ENCODE measurements at places on chromosomes 13 and 19.

DNA sequence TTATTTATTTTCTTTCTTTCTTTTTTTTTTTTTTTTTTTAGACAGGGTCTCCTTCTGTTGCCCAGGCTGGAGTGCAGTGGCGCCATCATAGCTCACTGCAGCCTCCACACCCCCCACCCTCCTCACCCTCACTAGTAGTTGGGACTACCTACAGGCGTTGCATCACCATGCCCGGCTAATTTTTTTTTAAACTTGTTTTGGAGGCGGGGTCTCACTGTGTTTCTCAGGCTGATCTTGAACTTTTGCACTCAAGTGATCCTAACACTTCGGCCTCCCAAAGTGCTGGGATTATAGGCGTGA, 33.6 kb downstream of the GJA3 start:
- DNase-seq, result no peak

- no peak for DNase-seq
Measured at GRCh38 chr19:2221250-2221831, 14.8 kb downstream of the PLEKHJ1 start.

- no peak for DNase-seq
Measured at GRCh38 chr19:29285187-29285687, 72.3 kb upstream of the UQCRFS1 start.

DNA sequence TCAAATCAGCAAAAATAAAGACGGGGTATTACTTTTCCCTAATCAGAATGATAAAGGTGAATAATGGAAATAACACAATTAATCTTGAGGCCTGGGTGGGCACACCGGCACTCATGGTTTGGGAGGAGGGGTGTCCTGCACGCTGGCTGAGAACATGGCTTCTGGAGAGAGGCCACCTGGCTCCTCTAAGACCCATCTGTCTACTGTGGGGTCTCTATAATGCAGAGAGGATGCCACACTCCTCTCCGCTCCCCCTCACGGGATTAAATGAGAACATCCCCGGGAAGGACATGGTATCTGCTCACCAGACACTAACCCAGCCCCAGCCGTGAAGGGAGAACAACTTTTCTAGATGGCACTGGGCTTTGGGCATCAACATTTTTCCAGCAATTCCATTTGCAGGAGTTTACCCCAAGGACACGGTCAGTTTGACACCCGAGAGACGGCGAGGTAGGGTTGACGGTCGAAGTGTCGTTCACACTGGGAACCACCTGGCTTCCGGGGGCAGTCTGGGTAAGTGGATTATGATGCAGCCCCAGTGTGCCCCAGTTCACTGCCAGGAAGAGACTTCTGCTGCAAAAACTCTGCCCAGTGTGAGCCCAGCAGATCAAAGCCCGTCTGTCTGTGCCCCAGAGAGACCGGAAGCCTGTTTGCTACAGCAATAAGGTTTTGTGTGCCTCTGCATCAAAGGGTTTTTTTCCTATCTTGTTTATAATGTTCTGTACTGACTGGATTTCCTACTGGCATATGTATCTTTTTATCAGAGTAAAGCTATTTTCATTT, 56.6 kb downstream of the CEBPG start:
- DNase-seq, result no peak

GRCh38 chr19:21317821-21318220, 11.4 kb downstream of the ZNF708 start:
- no peak for DNase-seq

DNA sequence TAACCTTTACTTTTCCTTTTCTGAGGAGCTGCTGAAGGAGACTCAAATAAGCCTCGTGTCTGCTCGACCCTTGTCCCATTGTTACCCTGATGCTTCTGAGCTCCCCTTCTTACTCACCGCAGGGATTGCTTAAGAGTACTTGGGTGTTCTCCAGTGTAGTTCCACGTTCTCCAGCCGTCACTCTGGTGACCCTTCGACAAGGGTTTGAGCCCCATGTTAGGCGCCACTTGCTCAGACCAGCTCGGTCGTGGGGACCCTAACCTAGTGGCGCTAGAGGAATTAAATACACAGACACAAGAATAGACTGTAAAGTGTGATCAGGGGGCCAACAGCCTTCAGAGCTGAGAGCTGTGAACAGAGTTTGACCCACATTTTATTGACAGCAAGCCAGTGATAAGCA, 10.3 kb downstream of the ZNF480 start:
- DNase-seq, result no peak

DNA sequence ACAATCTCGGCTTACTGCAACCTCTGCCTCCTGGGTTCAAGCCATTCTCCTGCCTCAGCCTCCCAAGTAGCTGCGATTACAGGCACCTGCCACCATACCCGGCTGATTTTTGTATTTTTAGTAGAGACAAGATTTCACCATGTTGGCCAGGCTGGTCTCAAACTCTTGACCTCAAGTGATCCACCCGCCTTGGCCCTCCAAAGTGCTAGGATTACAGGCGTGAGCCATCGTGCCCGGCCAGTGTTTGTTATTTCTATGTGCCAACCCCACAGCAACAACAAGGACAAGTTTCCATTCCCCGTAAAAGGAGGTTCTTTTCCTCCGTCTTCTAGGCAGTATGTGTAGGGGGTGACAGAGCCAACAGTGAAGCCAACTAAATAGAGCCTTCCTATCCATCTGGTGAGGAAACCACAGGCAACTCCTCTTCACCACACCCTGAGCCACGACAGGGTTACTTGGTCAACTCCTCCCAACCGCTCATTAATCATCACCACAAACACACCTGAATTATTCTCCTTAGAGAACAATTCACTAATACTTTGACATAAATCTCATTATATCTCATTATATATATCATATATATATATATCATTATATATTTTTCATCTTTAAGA, 25.5 kb downstream of the FOXO1 start:
- DNase-seq, result no peak

- no peak for DNase-seq
Measured at GRCh38 chr19:46875234-46875633, 14.4 kb downstream of the ARHGAP35 start.

- peak; percentile 68 for DNase-seq
Measured at GRCh38 chr19:36140304-36141038, 605 bp downstream of the CAPNS1 start.

DNA sequence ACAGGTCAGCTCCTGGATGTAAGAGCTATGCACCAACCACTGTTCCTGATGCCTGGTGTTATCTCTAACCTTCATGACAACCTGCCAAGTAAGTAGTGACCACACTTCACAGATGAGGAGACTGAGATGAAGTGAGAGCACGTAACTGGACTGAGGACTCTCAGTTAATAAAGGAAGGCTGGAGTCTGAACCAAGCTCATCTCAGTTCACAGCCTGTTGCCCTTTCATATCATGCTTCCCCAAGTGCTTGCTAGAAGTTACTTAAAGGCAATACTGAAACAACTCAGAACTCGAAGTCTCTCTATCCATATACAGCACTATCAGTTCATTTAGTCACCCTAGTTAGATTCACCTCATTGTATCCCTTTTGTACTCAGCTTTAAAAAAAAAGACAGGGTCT, 119.7 kb downstream of the ABCC4 start:
- DNase-seq, result no peak

Data from NCI-H187 (cell line).